Dermis blood vessel endothelial cell (primary cell): ENCODE measurements at places on chromosomes 2 and 18.

DNA sequence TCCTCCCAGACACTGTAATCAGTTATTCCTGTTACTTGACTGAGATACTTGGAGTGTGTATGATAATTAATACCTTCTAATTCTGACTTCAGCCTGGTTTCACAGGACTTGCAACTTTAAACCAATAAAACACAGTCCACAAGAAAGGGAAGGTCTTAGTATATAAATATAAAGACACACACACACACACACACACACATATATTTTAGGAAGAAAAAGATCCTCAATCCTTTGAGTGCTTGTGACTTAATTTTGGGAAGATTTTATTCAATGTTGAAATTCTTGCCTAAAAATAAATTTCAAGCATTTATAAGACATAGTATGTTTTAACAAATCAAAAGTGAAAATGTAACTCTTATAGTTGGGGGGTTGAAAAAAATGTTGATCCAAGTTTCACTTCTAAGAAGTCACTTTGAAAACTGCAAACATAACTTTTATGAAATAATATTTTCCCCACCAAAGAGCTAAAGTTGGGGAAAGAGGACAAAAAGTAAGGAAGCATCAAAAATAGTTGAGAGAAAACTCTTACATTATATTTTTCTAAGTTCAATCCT lies 824 bp upstream of the VPS54 start:
- no peak for DNase-seq

GRCh38 chr2:45806563-45807358 lies 155.3 kb downstream of the PRKCE start:
- DNase-seq, result no peak

DNA sequence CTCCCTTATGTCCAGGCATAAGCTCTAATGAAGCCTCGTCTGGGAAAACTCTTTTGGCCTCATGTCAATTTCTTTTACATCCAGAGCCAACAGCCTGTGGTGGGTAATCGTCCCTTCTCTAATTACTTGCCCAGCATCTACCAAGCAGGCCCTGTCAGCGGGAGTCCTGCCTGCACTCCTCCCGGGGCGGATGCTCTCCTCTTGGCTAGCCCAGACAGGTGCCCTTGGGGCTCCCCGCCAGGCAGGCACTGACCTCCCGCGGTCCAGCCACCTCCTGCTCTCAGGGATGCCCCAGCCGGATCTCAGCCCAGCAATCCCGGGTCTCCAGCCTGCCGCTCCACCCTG lies 74.2 kb downstream of the NCAPH start:
- no peak for DNase-seq

DNA sequence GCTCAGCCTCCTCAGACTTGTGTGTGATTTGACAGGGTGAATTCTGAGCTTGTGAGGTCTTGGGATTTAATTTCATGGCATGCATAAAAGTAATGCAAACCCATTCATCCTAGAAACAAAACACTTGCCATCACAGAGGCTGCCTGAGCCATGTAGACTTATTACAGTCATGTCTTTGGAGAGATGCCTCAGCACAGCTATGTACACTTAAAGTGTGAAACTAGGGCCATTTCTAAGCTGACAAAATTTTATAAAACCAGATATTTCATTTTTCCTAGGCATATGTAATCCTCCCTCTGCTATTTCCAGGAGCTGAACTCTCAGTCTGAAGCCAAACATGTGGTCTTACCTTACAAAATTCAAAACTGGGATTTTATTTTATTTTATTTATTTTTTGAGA lies 322.2 kb upstream of the SPHKAP start:
- DNase-seq, result no peak

- DNase-seq, result no peak
Measured at GRCh38 chr2:237901932-237902850, 42.8 kb downstream of the RAMP1 start.

- DNase-seq, result no peak
Measured at GRCh38 chr18:986051-986450, 81.4 kb downstream of the ADCYAP1 start.

- DNase-seq, result no peak
Measured at GRCh38 chr2:147468963-147469362, 375.9 kb upstream of the ACVR2A start.

GRCh38 chr2:237866101-237866621 lies 6.7 kb downstream of the RAMP1 start:
- DNase-seq, result peak; percentile 43

- peak; percentile 50 for DNase-seq
Measured at GRCh38 chr2:19902216-19902740, 495 bp upstream of the TTC32 start.

GRCh38 chr18:3665204-3665603 lies 215.2 kb downstream of the TGIF1 start:
- no peak for DNase-seq

GRCh38 chr2:230748087-230748486 lies 35.4 kb downstream of the CAB39 start:
- DNase-seq, result peak; percentile 17

DNA sequence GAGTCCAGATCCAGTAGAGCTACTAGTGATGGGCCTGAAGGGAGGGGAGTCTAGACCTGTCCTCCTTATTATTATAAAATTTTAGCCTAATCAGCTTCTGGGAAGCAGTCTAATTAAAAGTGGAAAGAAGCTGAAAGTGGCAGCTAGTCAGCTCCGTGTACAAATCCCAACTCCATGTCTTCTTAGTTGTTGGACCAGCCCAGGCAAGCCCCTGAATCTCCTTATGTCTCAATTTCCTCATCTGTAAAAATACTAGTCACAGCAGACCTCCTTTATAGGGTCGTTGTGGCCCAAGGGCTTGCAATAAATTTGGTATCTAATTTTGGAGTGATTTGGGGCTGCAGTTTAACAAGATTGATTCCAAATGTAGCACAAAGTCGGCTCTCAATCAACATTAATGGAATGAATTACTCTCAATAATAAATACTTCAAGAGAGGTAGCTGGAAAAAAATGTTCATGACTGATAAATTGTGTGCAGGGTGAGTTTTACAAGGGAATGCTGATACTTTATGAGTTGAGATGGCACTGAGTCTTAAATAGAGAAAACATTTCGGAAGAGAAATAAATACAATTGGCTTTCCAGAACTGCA lies 118.3 kb upstream of the NDUFV2 start:
- no peak for DNase-seq

DNA sequence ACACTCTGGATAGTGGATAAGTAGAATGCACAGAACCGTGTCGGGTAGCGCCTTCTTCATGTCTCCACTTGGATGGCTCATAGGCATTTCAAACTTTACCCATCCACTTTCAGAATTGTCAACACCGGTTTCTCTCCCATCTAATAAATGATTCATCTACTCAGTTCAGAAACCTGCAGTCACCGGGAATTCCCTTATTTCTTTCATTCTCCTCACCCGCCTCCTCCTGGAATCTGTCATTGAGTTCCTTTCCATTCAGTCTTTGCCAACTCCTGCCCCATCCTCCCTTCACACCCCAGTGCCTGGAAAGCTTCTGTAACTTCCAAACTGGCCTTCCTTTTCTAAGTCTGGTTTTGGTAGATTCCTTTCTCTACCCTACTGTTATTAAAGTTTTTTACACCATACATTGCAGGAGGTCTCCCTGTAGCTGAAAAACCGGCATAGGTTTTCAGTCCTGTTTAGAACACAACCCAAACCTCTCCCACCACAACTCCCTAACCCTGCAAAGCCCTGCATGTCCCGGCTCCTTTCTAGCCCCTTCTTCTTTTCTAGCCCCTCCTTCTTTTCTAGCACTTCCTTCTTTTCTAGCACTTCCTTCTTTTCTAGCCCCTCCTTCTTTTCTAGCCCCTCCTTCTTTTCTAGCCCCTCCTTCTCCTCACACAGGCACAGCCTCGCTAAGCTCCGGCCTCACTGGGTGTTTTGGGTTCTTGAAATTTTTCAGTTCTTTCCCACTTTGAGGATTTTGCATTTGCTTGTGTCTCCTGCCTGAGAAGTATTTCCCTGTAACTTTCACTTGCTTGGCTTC lies 133.9 kb upstream of the KLHL14 start:
- no peak for DNase-seq

DNA sequence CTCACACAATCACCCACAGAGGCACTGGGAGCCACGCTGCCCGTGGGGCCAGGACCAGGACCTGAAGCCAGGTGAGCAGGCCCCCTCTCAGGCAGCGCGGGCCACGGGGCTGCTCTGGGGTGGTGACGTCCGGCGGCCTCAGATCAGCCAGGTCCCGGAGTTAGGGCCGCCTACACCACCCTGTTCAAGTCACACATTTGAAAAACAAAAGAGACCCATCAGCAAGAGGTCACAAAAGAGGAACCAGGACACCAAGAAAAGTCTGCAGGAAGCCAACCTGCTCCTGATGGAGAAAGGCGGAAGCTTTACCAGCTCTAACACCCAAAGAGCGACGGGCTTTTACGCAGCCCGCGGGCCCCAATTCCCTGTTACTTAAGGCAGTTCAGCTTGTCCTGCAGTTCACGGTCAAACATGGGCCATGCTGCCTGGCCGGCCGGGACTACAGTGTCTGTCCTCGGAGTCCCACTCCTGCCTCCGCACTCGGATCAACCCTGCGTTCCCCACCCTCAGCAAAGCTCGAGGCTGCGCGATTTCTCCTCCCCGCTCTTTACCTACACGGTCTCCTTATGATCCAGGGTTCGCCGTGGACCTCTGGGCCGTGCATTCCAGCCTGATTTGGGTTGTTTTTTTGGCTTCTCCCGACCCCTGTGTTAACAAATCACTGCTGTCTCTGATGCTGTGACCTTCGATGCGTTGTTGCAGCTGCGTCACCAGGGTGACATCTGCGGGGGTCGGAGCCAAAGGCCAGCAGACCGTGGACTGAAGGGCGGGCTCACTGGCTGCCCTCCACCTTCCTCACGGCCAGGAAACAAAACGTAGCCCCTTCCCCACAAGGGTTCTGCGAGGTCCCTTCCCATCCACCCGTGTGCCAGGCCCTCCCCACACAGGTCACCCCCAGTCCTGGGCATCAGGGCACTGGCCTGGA lies 31.0 kb downstream of the SNORC start:
- DNase-seq, result no peak

GRCh38 chr2:237490009-237490711 lies 3.1 kb downstream of the MLPH start:
- DNase-seq, result no peak

DNA sequence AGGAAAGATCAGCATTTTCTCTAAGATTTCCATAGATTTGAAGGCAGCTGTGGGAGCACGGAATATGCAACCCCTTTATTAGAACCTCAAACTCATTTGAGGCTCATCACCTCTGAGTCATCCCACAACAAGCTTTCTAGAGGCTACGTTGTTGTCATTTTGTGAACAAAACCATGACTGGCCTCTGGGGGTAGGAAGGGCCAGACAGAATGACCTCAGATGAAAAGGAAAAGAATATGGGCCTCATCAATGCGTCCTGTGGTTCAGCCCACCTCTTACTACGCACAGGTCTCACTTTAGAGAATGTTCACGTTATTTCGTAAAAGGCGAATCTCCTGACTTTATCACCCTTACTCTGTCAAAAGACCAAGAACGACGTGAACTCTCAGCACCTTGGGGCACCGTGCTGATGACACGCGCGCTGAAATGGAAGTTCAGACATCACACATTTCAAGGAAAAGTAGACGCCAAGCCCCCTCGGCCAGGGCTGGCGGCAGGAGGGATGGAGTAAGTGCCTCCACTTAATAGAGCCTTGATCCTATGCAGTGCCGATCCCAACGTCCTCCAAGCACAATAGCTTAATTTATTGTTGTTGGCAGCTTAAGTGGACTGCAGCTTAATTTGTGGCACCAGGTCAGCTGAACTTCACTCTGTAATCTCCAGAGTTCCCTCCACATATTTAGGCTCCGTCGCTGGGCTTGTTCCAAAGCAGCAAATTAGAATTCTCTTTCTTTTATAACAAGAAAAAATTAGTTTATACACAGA lies 208.3 kb downstream of the EIPR1 start:
- peak; percentile 28 for DNase-seq

DNA sequence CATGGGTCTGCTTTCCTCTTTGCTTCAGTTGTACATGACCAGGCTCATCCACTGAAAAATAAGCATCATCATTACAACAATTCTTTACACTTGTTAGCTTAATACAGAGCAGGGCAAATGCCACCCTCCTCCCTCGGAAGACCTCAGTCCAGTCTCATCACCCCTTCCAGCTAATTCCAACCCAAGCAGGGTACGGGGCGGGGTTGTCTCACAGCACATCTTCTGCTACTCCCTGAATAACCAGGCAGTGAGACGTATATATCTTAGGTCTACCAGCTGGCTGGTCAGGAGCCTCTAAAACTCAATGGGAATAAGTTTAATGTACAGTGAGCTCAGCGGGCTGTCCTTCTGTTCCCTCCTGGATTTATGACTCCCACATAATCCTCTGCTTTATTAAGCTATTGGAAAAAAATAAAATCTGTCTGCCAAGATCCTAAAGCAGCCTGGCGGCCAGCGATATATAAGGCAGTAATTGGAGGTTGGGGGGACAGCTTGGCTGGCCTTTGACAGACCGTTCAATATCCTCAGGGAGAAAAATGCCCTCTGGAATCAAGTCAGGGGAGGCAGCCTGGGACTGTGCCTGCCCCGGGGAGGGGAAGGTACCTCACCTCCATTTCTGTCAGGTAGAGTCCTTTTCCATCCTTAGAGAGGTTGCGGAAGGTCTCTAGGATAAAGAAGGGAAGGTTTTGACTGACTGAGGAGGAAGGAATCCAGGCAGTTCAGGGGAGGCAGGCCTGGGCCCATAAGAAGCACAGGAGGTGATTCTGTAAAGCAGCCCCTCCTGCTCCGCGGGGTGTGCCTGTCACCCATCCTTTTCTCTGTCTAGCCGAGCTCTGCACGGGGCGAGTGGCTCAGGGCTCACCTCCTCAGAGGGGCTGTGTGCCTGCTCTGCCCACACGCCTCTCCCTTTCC lies 76.3 kb downstream of the CAPN13 start:
- no peak for DNase-seq

- no peak for DNase-seq
Measured at GRCh38 chr2:148781544-148781943, 93.5 kb upstream of the KIF5C start.

- DNase-seq, result no peak
Measured at GRCh38 chr18:76397631-76398030, 97.4 kb downstream of the ZNF516 start.

DNA sequence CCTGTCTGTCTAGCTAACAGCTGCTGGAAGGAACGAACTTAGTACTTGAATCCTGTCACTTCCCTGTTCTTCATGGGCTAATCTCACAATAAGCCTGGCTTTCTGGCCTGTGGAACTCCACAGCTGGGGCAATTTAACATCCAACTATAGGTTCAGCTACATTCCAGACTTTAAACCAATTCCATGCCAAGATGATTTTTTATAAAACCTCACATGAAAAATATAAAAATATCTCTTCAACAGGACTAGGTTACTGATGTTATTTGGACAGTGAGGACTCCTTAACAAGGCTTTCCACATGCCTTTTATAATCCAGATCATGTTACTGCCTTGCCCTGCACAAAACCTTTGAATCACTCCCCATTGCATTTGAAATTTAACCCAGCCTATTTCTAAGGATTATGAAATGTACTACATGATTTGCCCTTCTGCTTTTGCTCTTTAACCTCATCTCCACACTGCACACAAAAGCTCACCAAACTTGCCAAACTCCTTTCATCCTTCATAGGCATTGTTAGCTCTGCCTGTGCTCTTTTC lies 863.2 kb upstream of the CHAC2 start:
- DNase-seq, result no peak

DNA sequence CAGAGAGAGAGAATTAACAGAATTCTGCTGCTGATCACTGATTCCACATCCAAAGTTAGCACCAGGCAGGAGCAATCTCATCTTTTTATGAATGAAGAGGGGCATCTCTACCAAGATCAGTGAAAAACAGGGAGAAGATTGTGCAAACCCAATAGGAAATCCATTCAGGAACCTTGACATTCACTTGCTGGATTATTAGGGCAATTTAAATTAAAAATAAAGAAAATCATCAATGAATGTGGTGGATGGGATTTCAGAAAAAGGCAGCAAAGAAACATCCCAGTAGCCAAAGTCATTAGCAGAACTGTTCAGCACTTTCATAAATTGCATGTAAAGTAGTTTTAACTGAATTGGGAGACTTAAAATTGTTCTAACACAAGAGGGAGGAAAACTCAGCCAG lies 423.2 kb downstream of the TGIF1 start:
- DNase-seq, result no peak
